ENCODE measurements at places on chromosomes 4 and X.

GRCh38 chr4:119394826-119395225 lies 72.9 kb upstream of the FABP2 start:
- DNase-seq = no peak

DNA sequence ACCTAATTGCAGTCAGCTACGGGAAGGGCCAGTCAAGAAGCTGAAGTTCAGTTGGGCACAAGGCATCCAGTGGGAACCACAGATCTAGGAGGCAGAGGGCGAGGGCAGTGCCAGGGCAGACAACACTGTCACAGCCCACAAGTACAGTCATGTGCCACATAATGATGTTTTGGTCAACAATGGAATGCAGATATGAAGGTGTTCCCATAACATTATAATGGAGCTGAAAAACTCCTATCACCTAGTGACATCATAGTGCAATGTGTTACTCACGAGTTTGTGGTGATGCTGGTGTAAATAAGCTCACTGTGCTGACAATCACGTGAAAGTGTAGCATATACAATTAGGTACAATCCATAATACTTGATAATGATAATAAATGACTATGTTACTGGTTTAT lies 4.5 kb upstream of the TMEM255A start:
- no peak for DNase-seq

DNA sequence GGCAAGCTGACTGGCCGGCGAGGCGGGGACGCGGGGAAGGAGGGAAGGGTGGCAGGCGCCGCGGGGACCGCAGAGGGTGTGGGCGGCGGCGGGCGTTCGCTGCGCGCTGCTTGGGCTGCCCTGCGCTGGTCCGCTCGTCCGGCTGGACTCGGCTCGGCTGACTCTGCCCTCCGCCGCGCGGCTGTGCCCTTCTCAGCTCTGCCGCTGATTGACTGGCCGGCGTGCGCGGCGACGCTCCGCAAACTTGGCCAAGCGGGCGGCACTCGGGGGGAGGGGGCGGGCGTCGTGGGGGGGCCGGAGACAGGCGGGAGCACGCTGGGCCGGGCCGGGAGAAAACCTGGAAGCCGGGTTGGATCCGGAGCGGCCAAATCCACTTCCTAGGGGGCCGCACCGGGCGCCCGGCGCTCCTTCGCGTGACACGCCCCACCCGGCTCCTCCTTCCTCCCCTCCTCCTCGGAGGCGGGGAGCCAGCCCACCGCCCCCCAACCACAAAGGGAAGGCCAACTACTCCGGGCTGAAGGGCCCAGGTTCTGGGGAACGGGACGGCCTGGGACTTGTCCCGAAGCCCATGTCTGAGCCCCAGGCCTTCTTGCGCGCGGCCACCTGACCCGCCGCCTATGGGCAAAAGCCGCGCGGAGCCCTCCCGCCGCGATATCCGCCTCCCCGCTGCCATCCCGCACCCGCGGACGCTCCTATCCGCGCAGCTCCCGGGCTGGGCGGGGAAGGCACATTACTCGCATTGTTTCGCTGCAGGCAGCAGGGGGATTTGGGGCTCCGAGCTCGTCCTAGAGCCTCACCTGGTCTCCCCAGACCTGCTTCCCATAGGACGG lies at the start of gene GPC4:
Gene GPC4 (minus strand): TSS at position 214 of the 830 bp plus-strand sequence. CDS start 524 bp downstream, outside the sequence.
- DNase-seq = peak; percentile 81

- no peak for DNase-seq
Measured at GRCh38 chrX:155113097-155113496, 41.8 kb downstream of the BRCC3 start.

DNA sequence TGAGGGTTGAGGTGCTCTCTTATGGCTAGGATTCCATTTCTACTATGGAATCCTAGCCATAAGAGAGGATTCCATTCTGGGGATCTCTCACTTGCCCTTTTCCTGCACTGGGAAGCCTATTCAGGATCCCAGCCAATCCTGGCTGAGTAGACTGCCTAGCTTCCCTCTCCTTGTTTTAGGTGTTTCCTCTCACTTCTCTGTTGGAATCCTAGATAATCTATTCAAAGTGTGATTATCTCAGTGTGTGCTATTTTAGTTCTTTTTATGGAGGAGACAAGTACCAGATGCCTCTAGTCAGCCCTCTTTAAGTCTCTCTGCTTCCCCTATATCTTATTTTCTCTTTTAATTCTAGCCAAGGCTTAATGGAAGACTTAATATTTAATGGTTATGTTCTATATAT lies 34.5 kb upstream of the DDIT4L start:
- no peak for DNase-seq

DNA sequence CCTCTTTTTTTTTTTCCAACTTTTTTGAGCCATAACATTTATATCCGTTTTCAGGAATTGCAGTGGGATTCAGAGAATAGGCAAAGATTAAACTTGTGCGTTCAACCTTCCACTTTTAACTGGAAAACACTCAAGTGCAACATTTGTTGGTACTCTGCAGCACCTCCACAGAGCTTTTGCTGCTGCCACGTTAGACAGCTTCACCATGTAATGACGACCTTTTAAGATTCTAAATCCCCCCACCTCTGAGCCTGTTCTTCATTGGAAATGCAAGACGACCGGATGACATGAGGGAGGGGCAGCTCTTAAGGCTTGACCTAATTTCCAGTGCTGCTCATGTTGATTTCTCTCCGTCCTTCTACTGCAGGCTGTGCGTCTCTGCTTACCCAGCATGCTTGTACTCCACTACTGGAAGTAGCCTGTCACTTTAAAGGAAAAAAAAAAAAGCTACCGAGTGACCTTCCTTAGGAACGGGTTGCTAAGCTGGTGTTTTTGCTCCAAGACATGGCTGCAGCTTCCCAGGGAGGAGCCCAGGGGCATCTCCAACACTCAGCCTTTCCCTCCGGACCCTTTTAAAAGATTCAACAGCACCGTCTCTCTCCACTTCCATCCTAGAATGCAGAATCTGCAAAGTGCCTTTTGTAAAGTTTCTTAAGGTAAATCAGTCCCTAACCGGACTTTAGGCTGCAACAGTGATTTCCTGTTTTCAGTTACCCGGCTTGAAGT lies at the start of gene CC2D2A:
Gene CC2D2A (plus strand): TSS at position 481 of the 726 bp plus-strand sequence. CDS start 6,051 bp downstream, outside the sequence.
- DNase-seq = no peak

DNA sequence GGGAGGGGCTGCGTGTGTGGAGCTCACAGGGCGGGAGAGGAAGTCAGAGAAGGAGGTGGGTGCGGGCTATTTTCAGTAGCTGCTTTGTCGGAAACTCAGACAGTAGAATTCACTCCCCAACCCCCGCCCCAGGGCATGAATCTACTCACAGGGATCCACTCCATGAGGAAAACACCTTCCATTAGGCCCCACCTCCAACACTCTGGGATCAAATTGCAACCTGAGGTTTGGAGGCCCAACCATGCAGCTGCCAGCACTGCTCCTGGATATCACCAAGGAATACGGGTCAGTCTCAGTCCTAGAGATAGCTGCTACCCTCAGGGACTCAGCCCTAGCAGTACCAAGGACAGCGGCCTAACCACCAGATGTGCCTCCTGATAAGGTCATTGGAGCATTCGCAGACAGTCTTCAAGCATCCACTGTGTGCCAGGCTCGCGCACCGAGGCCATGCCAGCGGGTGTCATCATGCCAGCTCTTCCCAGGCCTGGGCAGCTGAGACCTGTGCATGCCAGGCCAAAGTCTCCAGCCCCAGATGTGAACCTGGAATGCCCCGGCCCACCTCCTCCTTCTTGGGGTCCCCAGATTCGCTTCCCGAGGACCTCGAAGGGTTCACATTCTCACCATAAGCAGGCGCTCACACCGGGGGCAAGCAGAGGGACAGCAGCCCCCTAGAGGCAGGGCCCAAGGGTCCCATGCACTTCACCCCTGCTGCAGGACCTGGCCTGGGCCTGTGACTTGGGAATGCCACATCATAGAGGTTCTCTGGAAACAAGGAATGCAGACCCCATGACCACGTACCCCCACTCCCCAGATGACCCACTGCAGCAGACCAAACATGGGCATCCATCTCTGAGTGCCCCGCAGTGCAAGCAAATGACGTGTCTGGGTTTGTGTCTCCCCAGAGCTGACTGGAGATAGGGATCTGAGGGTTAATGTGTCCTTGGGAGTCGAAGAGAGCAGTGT lies 102.3 kb downstream of the ADRA2C start:
- DNase-seq = no peak

DNA sequence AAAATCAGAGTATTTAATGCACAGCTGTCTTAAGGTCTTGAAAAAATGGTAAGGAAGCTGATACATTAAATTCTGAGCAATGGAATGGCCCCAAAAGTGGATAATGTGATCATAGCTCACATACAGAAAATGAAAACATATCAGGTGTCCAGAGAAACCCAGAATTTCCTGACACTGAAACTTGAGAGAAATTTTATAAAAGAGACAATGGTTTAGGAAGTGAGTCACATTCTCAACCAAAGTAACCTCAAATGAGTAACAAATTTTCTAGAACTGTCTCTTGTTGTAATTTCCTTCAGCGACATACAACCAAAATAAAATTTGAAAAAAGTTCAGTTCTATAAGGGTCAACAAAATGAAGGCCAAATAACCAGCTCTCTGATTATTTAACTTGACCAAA lies 37.4 kb upstream of the PACRGL start:
- no peak for DNase-seq

DNA sequence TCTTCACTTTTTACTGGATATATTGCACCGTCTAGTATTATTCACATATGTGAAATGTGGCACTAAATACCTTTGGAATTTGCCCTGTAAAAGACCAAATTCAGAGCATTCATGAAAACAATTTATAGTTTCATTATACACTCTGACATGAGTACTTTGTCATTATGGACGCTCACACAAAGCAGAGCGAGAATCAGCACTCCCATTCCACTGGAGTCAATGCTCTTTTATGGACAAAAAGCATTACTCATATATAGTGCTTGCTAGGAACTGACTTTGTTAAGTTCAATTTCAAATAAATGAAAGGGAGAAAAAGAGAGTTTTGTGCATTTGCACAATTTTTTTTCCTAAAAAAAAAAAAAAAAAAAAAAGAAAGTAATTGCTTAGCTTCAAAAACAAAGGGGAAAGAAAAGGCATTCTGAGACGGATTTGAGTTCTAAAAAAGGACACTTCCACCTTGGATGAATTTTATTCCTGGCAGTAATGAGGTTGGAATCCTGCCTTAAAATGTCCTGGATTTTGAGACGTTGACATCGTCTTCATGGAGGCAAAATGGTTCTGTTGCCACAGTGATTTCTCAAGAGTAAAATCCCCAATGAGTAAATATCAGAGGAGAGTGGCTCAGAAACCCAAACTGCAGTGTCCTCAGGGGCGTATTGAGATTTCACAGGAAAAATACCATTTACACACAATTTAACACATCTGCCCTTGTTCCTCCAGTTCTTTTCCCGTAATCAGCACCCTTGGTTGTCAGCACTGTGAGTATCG lies 34.8 kb downstream of the CCDC149 start:
- DNase-seq = no peak

DNA sequence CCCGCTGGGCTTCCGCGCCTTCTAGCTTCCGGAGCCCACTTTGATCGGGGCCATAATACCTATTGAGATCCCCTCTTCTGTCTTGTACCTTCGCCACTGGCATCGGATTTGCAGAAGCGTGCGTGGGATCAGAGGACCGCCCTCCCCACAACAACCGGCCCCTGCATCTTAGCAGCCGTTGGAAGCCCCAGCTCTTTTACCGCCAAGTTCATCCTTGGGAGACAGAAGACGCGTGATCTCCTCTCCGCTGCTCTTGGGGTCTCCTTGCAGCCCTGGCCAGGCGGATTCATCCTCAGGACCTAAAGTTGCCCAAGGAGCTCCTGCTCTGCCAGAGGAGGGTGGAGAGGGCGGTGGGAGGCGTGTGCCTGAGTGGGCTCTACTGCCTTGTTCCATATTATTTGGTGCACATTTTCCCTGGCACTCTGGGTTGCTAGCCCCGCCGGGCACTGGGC lies 1.6 kb downstream of the SLIT2 start:
- DNase-seq = no peak

DNA sequence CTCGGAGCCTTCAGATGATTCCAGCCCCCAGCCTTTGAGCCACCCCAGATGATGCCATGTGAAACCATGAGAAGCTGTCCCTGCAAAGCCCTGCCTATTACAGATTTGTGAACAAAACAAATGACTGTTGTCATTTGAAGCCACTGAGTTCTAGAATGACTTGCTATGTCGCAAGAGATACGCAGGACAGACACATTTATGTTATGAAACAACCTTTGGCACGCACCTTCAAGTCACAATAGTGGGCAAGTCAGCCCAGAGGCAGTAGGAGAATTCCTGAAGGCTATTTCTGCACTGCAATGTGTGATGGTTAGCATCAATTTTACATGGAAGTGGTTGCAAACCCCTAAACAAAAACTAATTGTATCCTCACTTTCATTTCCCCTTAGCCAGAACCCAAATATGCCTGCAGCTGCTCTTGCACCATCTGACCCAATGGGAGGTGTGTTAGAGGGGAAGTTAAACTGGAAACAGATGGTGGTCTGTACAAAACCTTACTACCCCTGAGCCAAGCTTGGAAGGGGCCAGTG lies 174.4 kb upstream of the ATP6AP2 start:
- DNase-seq = no peak

- DNase-seq = no peak
Measured at GRCh38 chrX:52118262-52118661, 49.3 kb upstream of the MAGED4B start.

DNA sequence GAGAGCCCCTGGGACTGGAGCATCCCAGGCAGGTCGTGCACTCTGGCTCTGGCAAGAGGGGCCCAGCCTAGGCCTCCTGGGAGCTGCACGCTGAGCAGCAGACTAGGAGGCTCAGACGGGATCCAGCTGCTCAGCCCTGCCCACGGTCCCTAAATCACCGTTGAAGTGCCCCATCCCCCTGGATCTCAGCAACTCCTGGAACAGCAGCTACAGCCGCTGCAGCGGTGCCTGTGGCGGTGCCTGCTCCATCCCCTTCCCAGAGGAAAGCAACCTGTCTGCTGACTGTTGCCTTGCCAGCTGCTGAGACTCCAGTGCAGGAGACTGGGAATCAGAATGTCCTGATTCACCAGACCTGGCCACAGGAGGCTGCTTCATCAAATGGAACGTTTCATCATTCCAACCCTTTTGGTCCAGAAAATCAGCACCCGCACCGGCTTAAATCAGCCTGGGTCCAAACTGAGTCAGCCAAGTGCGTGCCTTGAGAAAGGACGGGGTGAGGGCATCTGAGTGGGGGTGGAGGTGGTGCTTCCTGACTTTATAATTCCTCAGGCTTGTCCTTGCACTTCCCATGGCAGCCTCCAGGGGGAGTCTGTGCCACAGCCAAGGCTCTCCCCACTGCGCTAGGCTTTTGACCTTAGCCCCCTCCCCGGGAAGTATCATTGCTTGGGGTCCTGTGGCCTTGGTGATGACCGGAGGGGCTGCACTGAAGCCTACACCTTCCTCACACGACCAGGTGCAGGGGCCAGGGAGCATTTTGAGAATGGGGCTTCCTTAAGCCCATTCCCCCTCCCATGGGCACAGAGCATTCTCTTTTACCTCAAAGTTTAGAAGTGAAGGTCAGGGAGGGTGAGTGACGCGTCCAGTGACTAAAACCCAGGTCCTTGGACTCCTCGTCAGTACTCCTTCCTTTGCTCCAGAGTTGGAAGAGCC lies 6.5 kb downstream of the ZNF185 start:
- DNase-seq = no peak
